Cortex of kidney (tissue), 1 donor: ENCODE measurements at places on chromosomes 1 and 21.

DNA sequence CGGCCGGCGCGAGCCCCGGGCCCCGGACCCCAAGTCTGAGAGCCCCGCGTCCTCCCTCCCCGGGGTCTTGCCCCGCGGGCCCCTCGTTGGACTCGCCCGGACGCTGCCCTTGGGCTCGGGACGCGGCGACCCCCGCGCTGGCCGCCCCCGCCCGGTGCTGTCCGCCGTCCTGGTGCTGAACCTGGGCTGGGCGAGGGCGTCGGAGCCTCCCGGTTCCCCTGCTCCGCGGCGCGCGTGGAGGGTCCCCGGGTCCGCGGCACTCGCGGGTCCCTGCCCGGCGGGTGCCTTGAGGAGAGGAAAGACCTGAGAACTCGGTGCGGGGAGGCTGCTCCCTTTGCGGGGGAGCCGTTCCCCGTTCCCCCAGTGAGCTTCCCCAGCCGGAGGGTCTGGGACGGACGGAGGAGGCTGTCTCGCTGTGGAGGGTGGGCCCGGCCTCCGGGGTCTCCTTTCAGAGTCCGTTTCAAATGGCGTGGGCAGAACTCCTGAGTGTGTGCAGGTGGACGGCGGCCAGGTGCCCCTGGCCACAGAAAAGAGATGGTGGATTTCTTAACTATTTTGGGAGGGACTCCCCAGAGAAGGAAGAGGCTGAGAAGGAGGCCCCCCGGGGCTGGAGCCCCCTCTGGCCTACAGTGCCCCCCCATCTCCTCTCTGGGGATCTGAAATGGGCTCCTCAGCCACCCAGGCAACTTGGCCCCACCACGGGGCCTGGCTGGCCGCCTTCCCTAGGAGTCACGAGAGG is 595 bp downstream of the GABRD start:
- DNase-seq = no peak

- DNase-seq = no peak
These were observed 1.6 kb downstream of the COL6A2 start for GRCh38 chr21:46099476-46099875.

GRCh38 chr21:42507418-42507817 is 6.2 kb upstream of the SLC37A1 start:
- DNase-seq = no peak

- no peak for DNase-seq
These were observed 25.2 kb upstream of the UTS2 start for GRCh38 chr1:7878027-7878426.

GRCh38 chr1:27163093-27163492 is 8.2 kb upstream of the SLC9A1 start:
- no peak for DNase-seq

DNA sequence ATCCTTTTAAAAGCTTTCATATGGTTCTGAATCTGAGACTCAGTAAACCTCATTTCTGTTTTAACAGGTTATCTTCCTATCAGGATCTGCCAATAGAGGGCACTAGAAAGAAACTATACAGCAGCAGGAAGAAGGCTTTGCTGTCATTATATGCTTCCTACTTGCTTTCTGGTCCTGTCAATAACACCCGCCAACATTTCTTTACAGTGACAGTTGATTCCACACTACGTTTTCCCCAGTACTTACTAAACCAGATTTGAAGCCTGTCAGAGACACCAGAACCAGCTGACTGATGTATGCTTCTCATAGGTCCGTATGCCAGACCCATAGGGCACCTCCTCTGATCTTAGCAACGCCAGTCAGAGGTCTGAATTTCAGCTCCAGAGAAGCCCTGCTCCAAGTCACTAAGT is 341.0 kb upstream of the NEGR1 start:
- no peak for DNase-seq

- no peak for DNase-seq
These were observed 11.7 kb upstream of the SLC26A9 start for GRCh38 chr1:205954819-205955404.

- DNase-seq = no peak
These were observed 1.7 kb upstream of the GADD45A start for GRCh38 chr1:67683316-67683715.

DNA sequence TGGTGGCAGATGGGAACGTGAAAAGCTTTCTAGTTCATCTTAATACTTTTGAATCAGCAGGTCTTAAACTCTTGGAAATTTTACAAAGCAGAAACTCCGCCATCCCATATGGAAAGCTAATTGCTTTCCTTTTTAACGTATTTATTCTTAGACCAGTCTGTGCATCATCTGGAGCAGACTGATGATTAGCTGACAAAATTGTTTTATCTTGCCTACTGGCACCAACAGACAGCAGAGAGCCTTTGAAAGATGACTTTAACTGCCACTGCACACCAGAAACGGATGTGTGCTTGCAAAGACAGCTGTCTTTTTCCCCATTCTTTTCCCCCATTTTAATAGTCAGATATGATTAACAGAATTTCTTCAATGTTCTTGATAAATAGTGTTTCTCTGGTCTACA is 97.0 kb downstream of the PLD5 start:
- no peak for DNase-seq

- DNase-seq = no peak
These were observed 29.9 kb upstream of the SNX27 start for GRCh38 chr1:151581921-151582320.

DNA sequence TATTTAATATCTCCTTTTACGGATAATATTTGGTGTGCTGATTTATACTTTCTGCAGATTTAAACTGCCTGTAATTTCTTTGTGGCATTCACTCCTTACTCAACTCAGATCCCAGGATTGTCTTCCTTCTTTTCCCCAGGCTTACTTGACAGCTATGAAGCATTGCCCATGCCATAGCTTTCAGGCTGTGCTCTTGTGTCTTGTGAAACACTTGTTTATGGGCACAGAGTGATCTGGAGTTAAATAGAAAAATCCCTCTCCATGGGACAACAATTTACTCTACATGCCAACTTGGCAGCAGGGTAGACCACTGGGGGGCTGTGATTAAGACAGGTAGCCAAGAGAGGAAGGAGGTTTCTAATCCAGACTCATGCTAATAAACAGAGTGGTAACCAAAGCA is 57.4 kb downstream of the PPP1R12B start:
- DNase-seq = no peak

DNA sequence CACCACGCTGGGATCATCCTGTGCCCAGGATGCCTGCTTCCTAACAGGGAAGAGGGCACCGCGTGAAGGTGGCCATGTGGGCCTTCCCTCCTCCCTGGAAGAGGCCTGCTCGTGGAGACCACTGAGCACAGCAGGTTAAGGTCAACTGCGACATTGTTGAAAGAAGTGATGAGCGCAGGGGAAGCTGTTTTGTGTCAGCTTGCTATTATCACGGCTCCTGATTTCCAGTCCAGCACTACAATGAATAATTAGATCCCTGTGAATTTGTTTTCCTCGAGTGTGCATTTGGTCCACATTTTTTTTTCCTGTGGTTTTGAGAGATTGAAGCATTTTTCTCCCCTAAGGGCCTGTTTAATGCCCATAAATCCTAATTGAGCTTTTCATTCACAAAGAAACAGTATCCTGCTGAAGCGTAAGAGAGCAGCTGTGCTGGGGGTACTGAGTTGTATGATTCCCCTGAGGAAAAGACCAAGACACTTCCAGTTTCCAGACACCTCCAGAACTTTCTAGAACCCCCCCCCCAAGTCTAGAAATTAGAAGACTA is 204.9 kb downstream of the KCNJ6 start:
- DNase-seq = no peak

DNA sequence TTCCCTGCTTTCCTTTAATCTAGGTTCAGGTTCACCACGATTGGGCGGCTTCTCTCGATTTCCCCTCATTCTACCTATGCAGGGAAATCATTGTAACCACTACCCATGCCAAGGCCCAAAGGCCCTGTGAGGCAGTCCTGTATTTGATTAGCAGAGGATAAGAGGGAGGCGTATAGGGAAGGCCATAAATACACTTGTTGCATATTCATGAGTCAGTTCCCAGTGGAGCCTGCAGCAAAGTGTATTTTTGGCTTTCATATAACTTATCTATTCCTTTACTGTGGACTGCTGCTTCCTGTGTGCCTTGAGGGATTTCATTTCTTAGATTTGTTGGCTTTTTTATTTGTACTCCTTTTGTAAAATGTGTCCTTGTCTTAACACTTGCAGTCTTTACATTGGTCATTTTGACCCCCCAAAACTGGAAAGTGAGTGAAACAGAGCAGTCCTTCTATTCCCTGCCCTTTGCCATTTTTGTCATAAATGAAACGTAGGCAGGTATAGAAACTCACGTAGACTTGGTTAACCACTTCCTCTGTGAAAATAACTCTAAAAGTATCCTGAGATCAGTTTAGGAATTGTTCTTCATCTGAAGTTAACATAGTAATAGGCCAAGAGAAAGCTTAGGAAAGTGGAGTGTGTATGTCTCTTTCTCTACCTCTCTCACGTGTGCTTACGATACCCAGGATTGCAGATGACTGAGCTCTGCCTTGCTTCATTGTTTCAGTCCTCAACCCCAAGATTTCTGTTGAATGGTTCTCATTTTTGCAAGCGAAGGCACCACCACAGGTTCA is 19.6 kb upstream of the KCNQ4 start:
- DNase-seq = no peak
